ENCODE measurements at places on chromosomes 1 and 21.

DNA sequence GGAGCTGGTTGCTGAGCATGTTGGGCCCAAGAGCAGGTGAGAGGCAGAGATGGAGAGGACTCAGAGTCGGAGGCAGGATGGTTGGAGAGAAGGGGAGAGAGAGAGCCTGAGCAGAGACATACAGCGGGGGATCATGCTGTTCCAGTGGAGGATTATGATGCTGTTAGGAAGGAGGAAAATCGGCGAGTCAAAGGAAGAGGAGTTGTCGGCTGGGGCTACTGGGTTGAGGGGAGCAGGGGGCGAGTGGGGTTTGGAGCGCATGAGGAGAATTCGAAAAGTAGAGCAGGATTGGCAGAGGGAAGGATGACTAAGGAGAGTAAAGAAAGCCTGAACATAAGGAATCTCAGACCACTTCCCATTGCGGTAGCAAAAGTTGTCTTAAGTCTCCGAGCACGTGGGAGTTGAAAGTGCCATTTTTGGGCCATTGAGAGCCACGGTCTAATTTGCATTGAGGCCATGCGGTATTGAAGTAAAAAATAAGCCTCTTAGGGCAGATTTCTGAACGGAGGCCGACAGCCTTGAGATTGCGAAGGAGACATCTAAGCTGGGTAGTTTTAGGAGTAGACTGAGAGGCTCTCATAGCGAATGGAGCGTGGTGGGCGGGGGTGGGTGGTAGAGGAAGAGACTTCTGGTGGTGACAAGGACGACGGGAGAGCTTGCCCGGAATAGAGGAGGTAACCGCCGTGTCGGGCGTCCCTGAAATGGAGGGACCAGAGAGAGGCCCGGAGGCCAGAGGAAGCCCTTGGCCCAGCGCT is 140.4 kb upstream of the ETV3 start:
- no peak for DNase-seq

DNA sequence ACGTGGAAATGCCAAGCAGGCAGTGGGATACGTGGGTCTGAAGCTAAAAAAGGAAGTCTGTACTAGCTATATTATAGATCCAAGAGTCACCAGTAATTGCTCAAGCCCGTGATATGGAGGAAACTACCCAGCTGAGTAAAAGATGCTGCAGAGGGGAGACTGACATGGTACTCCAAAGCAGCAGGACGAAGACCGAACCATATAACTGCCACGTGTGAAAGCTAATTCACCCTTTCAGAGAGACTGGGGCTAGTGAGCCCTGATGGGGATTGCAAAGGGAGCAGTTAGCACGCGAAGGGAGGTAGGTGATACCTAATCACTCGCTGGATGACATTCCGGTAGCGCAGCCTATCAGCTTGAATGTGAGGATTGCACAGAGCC is 316 bp downstream of the AP4B1 start:
- no peak for DNase-seq

GRCh38 chr1:236545621-236546169 is 21.9 kb downstream of the LGALS8 start:
- DNase-seq: no peak

GRCh38 chr1:174922121-174922520 is 77.6 kb upstream of the CACYBP start:
- no peak for DNase-seq

- DNase-seq: no peak
Observed at GRCh38 chr1:59500950-59501742, 204.3 kb downstream of the FGGY start.

- DNase-seq: no peak
Observed at GRCh38 chr1:60972841-60973364, 109.5 kb upstream of the NFIA start.

DNA sequence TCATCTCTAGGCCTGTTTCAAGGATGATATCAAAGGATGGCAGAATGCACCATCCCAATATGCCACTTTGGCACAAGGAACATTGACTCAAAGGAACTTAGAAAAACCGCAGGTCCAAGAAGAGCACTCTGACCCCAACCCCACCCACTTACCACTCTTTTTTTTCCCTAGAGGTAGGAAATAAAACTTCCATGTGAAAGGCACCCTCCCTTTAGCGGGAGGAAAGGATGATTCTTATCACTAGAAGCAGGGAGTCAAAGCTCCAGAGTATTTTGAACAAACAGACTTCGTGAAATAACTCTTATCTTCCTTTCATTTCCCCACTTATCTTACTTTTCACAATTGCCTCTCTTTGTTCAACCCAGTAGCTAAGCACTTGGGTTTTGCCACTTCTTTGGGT is 22.2 kb downstream of the PSMG1 start:
- DNase-seq: no peak

DNA sequence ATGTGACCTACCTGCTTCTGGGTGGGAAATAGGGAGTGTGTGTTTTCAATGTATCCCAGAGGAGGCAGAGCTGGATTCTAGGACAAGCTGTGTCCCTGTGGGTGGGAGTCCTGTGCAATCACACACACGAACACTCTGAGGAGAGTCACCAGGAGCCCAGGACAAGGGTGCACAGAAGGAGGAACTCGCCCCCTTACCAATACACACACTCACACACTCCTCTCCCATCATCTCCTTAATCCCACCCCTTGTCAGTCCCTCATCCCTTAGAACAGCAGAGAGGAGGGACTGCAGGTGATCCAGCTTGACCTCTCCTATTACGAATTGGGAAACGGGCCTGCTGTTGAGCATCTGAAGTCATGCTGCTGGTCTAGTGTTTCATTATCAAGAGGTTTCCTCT is 8.5 kb upstream of the MYBPHL start:
- no peak for DNase-seq

DNA sequence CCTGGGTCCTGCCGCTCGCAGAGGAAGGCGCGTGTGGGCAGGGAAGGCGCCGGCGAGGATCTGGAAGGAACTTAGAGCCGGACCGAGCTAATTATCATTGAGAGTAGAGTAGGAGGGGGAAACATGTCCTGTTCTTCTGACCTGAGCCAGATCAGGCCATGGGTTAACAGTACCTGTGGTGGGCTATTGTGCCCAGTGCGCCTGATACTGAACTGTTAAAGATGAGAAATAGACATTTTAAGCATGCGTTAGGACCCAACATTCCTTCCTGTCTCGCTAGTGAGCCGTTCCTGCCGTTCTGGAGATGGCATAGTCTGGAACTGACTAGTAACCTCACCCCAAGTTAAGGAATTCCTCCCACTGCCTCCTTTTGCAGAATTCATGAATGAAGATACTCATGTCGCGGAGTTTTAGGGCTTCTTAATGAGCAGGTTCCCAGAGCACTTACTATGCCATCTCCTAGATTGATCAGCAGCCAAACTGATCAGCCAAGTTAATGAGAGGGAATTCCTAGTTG is 870 bp downstream of the STRIP1 start:
- no peak for DNase-seq

DNA sequence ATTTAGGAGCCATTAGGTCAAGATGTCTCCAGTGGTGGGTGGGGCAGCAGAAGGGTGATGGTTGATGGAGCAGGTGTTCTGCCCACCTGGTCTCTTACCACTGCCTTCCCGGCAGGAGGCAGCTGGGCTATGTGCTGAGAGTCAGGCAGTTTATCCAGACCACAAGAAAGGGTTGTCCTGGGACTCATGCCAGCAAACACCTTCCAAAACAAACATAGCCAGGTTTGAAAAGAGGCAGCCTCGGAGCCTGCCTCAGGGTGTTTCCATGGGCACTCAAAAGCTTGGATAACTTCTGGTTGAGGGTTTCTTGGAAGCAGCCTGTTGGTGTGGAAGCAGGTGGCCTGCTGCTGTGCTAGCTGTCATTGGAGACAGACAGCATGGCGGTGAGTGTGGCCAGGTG is 187.2 kb downstream of the PCP4 start:
- DNase-seq: no peak

- DNase-seq: no peak
Observed at GRCh38 chr1:119632103-119632490, 16.0 kb downstream of the ZNF697 start.

DNA sequence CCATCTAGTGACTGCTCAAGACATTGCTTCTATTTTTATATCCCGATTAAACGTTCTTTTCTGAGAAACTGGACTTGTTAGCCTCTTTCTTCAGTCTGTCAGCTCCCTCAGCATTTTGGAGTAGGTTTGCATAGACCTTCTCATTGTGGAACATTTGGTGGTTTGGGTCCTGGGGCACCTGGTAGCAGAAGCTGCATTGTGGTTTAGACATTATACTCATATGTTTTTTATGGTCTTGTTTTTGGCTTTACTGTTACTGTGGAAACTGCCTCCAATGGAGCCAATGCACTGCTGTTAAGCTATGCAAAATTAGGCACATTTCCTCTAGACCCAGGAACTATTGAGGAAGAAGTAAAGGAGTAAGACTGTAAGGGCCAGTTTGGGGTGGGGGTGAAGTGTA is 36.7 kb upstream of the LRRC8B start:
- no peak for DNase-seq

DNA sequence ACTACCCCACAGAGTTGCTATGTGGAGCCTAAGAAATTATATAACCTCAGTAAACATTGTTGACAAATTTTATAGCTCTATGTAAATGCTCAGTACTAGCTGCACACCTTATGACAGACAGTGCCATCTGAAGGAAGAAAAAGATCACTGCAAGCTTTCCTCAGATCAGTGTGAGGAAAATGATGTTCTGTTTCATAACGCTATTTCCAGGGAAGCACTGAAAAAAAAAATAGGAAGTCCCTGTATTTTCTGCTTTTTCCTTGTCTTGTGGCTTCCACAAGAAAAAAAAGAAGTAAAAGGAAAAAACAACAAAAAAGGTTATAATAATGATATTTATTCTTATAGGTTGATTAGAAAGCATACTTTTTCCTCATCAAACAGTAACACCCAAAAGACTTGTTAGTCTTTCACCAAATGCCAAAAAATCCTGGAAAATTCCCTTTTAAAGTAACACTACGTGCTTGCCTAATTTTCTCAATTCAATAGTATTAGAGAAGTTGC is 23.2 kb downstream of the LYST start:
- DNase-seq: no peak

DNA sequence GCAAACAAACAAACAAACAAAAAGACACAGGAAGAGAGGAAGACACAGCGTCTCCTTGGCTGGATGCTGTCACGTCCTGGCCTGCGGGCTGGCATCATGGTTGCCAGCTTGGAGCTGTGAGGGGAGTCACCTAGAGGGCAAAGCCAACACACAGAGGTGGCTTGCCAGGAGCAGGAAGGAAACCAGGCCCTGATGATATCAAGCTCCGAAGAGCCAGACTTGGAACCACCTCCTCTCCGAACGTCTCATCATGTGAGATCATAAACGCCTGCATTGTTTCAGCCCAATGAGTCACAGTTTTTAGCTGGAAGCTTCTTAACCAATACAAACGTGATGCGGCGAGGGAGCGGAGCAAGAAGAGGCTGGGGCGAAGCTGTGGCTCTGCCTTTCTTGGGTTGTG is 8.7 kb downstream of the PLA2G2D start:
- DNase-seq: no peak

- no peak for DNase-seq
Observed at GRCh38 chr1:238672262-238672661, 714.1 kb upstream of the CHRM3 start.

DNA sequence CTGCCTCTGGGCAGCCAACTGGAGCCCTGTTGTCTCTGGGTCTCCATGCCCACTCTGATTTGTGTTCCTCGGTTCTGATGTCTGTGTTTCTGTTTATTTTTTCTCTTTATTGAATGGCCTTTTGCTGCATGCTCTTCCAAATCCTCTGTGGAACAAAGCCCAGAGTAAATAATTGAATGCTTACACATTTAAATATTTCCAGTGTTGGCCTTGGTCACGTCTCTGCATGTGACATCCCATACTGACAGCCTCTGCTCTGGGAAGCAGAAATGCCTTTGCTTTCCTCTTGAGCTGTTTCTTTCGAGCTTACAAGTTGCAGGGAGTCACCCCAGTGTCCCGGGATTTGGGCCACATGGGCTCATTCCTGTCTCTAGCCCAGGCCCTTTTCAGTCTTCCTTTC is 267.9 kb downstream of the PTPRU start:
- DNase-seq: no peak

Data from stimulated activated CD8-positive, alpha-beta memory T cell treated with anti-CD3 and anti-CD28 coated beads, Interleukin-7, amount 100 ng/mL, for 48 hours (primary cell).